Lung (tissue), 17 donors: ENCODE measurements at places on chromosomes 12 and 14. TPM values are rescaled to one million over a fixed set of nuclear protein-coding genes. Genes with fewer than 3 reads are reported as not detected.

The PTPRB gene
- 71.2 TPM for total RNA-seq

DNA sequence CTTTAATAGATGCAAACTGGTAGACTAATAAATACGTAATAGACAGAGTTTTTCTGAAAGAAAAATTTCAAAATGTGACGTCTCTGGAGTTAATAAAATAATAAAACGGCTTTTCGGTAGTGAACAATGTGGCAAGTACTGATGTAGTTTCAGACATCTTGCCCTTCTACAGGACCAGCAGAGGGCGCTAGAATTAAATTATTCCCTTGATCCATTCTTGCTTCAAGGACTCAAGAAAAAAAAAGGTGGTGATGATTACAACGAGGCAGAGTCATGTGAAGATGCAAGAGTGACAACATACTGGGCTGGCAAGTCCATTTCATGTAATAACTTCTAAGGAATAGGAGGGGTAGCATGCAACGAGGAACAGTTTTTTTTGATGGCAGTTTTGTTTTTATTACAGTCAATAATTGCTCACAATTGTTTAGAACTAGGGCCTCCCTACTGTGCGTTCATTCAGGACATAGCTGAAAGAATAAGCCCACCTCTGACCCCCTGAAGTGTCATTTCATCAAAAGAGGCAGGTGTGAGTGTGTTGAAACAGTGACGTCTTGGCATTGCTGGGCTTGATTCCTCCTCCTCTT, 101.0 kb upstream of the GZMB start:
- H3K27me3 ChIP-seq: no peaks in the 10 kb centered on the region
- H3K27ac ChIP-seq: no peak overlapping the region
- H3K4me1 ChIP-seq: peaks cover 5% of the 10 kb centered on the region
- DNase-seq: peak; percentile 96
- H3K4me3 ChIP-seq: no peak overlapping the region
- no peaks in the 10 kb centered on the region for H3K36me3 ChIP-seq

GRCh38 chr14:53144244-53144643, 8.9 kb downstream of the DDHD1 start:
- H3K4me1 ChIP-seq: no peaks in the 10 kb centered on the region
- H3K27me3 ChIP-seq: no peaks in the 10 kb centered on the region
- H3K4me3 ChIP-seq: no peak overlapping the region
- no peak overlapping the region for H3K27ac ChIP-seq
- no peaks in the 10 kb centered on the region for H3K36me3 ChIP-seq
- no peak for DNase-seq

- no peak overlapping the region for H3K27ac ChIP-seq
- peak; percentile 24 for DNase-seq
- no peaks in the 10 kb centered on the region for H3K36me3 ChIP-seq
- no peak overlapping the region for H3K4me3 ChIP-seq
- peaks cover 42% of the 10 kb centered on the region for H3K27me3 ChIP-seq
- H3K4me1 ChIP-seq: no peaks in the 10 kb centered on the region
These were observed 253.1 kb downstream of the ANO2 start for GRCh38 chr12:5691943-5692342.

GRCh38 chr14:76639606-76640229, 121.5 kb upstream of the VASH1 start:
- H3K27me3 ChIP-seq: no peaks in the 10 kb centered on the region
- peak; percentile 68 for DNase-seq
- no peak overlapping the region for H3K27ac ChIP-seq
- no peak overlapping the region for H3K4me3 ChIP-seq
- H3K36me3 ChIP-seq: no peaks in the 10 kb centered on the region

- no peaks in the 10 kb centered on the region for H3K4me1 ChIP-seq
- H3K27me3 ChIP-seq: no peaks in the 10 kb centered on the region
- no peak overlapping the region for H3K27ac ChIP-seq
These were observed 355.6 kb upstream of the KITLG start for GRCh38 chr12:88935856-88936255.

DNA sequence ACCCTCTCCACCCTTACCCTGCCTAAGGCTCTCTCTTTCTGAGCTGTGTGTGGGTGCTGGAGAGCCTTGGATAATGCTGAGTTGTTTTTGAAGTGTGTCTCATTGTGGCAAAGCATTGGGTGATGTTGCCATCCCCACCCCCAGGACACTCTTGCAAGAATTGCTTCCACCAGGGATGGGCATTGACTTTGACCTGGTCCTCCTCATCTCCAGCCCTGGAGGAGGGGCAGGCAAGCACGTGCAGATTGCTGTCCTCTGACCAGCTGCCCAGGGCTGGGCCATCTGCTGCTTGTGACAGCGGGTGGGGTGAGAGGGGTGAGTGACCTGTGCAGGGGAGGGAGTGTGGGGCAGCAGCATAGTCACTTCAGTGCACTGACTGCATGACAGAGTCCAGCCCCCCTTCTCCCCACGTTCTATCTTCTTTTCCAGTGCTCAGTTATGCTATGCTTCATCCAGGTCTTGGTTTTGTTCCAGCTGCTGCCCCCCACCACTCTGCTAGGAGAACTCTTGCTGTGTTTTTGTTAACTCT, 26.2 kb downstream of the SUSD6 start:
- DNase-seq: no peak
- peaks cover 42% of the 10 kb centered on the region for H3K4me1 ChIP-seq
- no peak overlapping the region for H3K4me3 ChIP-seq
- no peaks in the 10 kb centered on the region for H3K36me3 ChIP-seq
- no peaks in the 10 kb centered on the region for H3K27me3 ChIP-seq

- H3K36me3 ChIP-seq: no peaks in the 10 kb centered on the region
- no peaks in the 10 kb centered on the region for H3K4me1 ChIP-seq
- no peaks in the 10 kb centered on the region for H3K27me3 ChIP-seq
- H3K4me3 ChIP-seq: no peak overlapping the region
- DNase-seq: no peak
These were observed 381.4 kb downstream of the ETNK1 start for GRCh38 chr12:23006413-23006812.

DNA sequence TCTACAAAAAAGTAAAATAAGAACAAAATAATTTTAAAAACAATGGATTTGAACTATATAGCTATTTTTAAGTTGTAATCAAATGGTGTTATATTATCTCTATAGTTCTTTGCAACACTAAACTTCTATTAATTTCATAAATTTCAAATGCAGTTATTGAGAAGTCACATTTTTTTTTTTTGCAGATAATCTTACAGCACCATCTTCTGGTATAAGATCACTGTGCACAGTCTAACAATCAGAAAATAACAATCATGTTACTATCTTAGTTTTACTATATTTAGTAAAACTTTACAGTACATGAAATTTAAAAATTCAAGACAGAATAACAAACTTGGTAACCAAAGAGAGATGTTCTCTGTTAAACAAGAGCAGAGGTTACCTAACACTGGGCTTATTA, 40.6 kb downstream of the GXYLT1 start:
- no peak overlapping the region for H3K27ac ChIP-seq
- H3K27me3 ChIP-seq: no peaks in the 10 kb centered on the region
- no peak overlapping the region for H3K4me3 ChIP-seq
- no peaks in the 10 kb centered on the region for H3K4me1 ChIP-seq

The CHGA gene
- total RNA-seq: 1.1 TPM

DNA sequence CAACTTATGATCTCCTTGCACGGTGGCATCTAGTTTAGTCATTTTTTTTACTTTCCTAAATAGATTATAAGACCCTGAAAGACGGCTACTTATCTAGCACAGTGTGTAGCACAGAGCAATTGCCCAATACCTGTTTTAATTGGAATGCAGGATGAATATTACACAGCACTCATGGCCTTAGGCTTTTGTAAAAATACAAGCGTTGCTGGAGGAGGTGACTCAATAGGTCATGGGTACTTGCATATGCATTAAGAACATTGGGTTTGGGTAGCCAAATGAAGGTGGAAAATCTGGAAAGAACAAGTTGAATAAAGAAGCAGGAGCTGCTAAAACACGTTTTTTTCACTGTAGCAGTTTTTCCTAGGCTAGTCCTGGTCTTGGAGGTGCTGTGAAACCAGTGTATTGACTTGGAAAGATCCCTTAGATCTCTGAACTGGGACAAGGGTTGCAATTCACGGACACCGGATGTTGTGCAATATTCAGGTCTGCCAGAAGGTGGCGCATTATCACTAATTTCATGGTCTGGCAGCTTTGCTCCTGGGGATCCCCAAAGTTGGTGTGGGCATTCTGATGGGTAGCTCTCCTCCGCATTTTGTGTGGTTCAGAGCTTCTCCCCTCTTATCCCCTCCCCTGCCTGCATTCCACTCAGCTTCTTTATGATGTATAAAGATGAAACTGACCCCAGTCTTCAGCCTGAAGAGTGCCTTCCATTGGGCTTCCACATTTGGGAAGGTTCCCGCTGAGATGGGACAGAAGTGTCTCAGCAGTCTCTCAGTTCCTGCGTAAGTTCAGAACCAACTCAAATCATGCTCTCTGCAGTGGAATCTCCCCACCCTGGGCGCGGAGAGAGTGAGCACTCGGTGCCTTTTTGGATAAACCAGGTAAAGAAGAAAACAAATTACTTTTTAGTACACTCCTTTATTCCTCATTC, 278.3 kb downstream of the NRXN3 start:
- H3K27me3 ChIP-seq: no peaks in the 10 kb centered on the region
- no peaks in the 10 kb centered on the region for H3K4me1 ChIP-seq
- no peaks in the 10 kb centered on the region for H3K36me3 ChIP-seq
- no peak overlapping the region for H3K4me3 ChIP-seq

DNA sequence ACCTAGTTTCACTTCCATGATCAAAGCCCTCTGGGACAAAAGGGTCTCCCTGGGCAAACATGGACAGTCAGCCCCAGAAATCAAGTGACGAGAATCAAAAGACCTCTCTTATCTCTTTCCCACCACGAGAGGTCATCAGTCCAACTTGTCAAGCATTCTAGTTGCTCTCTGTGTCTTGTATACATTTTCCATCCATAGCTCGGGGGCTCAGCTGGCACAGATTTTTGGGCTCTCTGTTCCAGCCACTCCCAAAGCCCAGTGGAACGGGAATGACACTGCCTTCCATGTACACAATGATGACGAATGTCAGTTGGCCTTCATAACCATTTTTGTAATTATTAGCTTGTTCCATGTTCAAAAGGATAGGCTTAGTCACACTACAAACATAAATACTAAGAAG, 29.7 kb downstream of the NOS1 start:
- no peaks in the 10 kb centered on the region for H3K36me3 ChIP-seq
- H3K27me3 ChIP-seq: peaks cover 41% of the 10 kb centered on the region
- no peak overlapping the region for H3K4me3 ChIP-seq

GRCh38 chr12:76470028-76470939, 89.3 kb downstream of the OSBPL8 start:
- no peak for DNase-seq
- H3K36me3 ChIP-seq: no peaks in the 10 kb centered on the region
- no peak overlapping the region for H3K4me3 ChIP-seq
- H3K4me1 ChIP-seq: no peaks in the 10 kb centered on the region
- no peak overlapping the region for H3K27ac ChIP-seq

The PLEKHG7 gene
- 4.6 TPM for total RNA-seq

The PTGER2 gene
- 9.8 TPM for total RNA-seq

The KRT2 gene
- total RNA-seq: not detected

GRCh38 chr12:13523536-13524307, 327.2 kb downstream of the EMP1 start:
- no peak overlapping the region for H3K27ac ChIP-seq
- H3K4me3 ChIP-seq: no peak overlapping the region
- H3K36me3 ChIP-seq: no peaks in the 10 kb centered on the region
- DNase-seq: no peak
- H3K4me1 ChIP-seq: no peaks in the 10 kb centered on the region
- H3K27me3 ChIP-seq: no peaks in the 10 kb centered on the region

DNA sequence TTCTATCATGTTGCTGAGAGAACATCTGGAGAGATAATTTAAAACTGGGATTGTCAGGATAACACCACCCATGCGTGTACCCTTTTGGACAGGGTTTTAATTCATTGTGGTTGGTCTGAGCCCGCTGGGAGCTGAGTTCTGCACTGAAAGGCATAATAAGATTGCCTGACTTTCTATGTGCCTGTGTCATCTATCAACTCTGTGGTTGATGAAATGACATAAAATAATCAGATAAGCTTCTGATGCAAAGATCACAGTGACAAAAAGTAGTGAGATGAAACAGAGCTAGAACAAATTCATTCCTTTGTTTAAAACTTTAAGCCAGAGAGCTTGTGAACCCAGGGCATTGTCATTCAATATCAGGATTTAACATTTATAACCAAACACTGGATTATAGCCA, 98.7 kb downstream of the BBS10 start:
- H3K27ac ChIP-seq: no peak overlapping the region
- DNase-seq: no peak
- no peaks in the 10 kb centered on the region for H3K36me3 ChIP-seq
- H3K4me3 ChIP-seq: no peak overlapping the region

GRCh38 chr14:33929799-33930408, 21.0 kb downstream of the EGLN3 start:
- H3K36me3 ChIP-seq: no peaks in the 10 kb centered on the region
- no peak overlapping the region for H3K4me3 ChIP-seq

DNA sequence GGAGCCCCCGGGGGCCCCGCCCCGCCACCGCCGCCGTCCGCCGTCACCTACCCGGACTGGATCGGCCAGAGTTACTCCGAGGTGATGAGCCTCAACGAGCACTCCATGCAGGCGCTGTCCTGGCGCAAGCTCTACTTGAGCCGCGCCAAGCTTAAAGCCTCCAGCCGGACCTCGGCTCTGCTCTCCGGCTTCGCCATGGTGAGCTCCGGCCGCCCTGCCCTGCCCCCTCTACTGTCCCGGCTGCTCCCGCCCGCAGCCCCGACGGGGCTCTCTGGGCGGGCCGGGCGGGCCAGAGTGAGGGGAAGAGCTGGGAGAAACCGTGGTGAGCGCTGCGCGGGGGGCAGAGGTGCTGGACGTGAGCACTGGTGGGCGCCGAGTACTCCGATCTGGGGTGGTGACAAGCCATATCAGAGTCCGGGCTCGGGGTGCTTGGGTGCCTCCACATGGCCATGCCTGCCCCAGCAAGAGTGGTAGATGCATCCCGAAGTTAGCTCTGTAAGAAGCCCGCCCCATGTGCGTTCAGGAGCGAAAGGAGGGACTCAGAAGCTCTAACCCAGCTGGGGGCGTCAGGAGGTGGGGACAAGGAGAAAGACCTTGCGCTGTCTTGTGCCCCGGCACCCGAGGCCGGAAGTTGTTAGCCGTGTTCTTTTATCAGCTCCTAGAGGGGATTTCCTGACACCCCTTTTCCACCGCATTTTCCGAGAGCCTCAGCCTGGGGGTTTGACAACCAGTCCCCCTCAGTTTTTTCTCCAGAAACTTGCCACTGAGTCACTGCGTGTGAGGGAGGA, 717 bp downstream of the ORAI1 start:
- peak overlapping the region; percentile 86 for H3K4me3 ChIP-seq
- H3K27me3 ChIP-seq: no peaks in the 10 kb centered on the region
- peaks cover 19% of the 10 kb centered on the region for H3K4me1 ChIP-seq
- peak; percentile 78 for DNase-seq

GRCh38 chr14:56811593-56812363, 1.5 kb upstream of the OTX2 start:
- H3K27ac ChIP-seq: no peak overlapping the region
- no peak overlapping the region for H3K4me3 ChIP-seq
- H3K4me1 ChIP-seq: no peaks in the 10 kb centered on the region
- no peaks in the 10 kb centered on the region for H3K36me3 ChIP-seq
- DNase-seq: no peak
- peaks cover 95% of the 10 kb centered on the region for H3K27me3 ChIP-seq

The EID3 gene
- total RNA-seq: 16.6 TPM
